Activated naive CD8-positive, alpha-beta T cell treated with anti-CD3 and anti-CD28 coated beads, Interleukin-2, amount 50 U/mL, for 16 hours (primary cell): ENCODE measurements at places on chromosomes 3 and 15.

DNA sequence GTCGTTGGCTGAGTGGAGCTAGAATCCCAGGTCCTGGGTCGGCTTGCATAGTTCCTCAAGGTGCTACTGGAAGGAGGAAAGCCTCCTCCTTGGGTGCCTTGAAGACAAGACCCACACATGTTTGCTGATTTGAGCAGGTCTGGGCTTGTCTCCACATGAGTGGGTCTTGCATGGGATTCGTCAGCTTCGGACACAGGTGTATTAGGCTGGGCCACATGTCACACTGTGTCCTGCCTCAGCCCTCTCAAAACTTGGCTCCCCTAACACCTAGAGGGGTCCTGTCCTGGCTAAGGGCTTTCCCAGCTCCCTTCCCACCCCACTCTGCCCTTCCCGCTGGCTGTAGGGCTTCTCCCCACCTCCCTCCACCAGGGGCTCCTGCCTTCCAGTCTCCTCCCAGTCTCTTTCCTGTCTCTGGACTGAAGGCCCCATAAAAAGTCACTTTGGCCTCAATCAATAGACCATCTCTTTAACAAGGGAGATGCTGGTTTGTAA, 73.0 kb upstream of the ADPGK start:
- DNase-seq, result no peak

DNA sequence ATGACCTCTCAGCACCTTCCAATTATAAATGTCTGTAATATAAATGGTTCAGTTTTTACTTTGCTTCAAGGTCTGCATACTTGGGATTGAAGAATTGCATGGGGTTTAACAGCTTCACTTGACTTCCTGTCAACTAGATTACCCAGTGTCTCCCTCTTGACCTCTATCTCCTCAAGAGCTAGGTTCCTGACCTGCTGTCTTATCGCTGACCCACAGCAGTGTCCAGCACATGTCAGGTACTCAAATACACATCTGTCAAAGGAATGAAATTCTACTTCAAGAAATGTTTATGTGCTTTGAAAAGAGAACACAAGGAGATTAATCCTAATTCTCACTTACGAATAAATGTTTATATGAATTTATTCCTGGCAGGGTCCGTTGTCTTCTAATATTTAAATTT, 284.5 kb downstream of the SLC9A9 start:
- DNase-seq, result no peak

DNA sequence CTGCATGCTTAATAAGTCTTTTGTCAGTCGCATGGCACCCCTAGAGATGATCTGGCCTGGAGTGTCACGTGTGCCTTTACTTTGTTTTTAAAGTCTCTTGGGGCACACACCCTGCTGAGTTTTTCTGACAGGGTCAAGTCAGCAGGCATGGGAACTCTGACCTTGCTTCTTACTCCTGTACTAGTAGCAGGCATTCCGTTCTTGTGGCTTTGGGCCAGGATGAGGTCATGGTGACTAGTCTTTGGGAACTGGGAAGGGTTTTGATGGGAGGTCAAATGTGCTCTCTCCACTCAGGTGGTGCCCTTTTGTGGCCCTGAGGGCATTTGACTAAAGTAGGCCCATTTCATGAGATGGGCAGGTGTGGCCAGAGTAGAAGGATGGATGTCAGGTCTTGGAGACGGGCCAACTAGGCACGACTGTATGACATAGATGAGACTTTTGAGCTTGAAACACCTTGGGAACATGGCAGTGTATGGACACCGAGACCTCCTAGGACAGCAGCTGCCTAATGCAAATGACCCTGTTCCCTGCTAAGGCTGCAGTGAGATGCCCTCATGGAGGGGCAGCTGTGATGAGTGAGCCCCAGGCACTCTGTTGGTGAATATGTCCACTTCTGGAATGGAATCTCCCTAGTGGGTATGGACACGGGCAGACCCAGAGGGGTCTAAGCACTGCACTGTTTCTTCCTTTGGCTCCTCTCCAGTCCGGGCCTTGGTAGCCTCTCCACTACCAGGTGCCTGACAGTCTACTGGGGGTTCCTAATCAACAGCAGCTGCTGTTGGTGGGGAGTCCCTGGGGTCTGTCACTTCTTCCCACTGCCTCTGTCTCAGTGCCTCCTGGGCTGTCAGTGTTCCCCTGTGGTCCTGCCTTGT, 16.4 kb downstream of the SRPRB start:
- DNase-seq, result no peak

DNA sequence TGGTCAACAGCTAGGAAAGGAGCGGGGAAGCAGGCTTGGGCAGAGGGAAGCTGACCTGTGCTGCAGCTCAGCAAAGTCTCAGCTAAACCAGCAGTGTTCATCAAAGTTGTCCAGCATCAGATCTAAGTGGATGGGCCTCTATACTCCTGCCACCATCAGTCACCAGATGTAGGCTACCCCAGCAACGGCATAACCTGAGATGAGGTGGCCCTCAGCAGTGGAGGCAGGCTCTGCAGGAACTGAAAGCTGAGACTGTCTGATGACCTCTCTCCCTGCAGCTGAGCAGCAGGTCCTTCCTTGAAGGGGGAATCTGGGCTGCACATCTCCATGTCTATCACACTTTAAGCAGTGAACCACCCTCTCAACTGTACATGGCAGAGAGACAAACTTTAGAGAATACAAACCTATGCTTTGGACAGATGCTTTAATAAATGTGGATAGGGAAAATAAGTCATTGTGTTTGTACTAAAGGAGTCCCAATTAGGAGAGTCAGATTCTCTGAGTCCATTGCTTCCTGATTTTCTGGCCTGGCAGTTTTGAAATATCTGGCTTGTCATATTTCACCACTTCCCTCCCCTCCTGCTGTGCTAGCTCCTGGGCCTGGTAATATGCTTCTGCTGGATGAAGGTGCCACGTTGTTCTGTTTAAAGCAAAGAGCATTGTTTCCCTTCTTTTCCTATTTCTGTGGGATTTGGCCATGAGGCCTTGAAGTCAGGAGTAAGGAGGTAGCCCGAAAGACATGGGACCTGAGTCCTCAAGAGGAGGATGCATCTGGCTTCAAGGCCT, 11.1 kb upstream of the PSTPIP1 start:
- DNase-seq, result no peak

DNA sequence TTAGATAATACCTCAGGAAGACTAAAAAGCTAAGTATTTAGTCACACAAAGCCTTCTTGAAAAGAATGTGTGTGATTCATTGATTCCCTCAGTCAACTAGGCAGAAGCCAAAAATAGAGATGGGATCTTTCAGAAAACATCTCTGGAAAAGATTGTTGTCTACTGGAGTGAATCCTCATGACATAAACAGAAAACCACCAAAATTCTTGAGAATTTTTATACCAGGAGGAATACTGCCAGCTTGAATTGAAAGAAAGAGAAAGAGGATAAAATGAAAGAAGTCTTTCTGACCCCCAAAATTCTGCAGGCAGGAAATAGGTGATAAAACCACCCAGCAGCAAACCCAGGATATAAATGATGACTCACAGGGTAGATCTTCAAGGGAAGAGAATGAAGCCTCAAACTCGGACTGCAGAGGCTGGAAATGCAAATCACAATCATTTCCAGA, 363.1 kb upstream of the PLSCR5 start:
- no peak for DNase-seq

DNA sequence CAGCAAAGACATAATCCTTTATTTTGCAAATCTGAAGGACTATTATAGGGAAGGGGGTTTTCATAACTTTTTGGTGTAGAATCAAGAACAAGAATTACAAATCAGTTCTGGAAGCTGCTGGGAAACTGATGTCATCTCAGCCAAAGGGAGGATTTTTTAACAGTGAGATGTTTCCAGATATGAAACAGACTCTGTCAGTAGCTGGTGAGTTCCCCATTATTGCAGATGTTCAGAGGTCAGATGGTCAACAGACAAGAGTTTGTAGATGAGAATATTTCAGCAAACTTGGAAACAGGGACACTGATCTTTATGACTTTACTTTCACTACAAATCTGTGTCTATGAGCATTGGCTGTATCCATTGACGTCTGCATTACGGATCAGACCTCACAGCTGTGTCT, 71.9 kb upstream of the LPP start:
- no peak for DNase-seq

GRCh38 chr3:69439643-69440270, 53.9 kb upstream of the FRMD4B start:
- no peak for DNase-seq

GRCh38 chr15:32794973-32795372, 77.2 kb downstream of the GREM1 start:
- no peak for DNase-seq

DNA sequence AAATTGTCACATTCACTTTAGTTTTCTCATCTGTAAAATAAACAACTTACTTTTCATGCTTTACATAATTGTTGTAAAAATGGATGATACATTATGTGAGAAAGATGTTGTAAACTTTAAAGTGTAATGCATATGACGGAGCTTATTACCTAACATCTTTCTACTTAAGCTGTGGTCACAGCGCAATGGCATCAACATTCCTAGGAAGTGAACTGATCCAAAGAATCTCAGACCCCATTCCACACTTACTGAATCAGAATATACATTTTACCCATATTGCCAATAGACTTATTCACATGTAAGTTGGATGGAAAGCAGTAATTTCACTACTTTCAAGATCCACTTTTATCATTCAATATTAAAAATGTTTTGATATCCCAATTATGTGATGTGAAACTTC, 497.5 kb downstream of the FGF12 start:
- no peak for DNase-seq

DNA sequence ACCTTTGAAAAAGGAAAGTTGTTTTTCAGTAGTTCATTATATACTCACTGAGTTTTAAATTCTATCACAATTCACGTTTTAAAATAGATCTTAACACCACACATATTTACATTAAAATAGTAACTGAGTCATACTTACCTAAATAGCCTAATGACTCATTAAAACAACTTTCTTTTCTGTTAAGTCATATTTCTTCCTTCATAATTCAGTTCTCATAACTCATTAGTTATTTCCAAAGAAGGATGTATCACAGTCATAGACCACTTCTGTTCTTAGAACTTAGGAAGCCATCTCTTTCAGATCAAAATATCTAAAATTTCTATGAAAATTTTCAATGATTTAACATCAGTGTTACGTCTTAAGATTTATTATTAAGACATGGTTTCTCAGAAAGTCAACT, 885.9 kb downstream of the FHIT start:
- DNase-seq, result no peak

DNA sequence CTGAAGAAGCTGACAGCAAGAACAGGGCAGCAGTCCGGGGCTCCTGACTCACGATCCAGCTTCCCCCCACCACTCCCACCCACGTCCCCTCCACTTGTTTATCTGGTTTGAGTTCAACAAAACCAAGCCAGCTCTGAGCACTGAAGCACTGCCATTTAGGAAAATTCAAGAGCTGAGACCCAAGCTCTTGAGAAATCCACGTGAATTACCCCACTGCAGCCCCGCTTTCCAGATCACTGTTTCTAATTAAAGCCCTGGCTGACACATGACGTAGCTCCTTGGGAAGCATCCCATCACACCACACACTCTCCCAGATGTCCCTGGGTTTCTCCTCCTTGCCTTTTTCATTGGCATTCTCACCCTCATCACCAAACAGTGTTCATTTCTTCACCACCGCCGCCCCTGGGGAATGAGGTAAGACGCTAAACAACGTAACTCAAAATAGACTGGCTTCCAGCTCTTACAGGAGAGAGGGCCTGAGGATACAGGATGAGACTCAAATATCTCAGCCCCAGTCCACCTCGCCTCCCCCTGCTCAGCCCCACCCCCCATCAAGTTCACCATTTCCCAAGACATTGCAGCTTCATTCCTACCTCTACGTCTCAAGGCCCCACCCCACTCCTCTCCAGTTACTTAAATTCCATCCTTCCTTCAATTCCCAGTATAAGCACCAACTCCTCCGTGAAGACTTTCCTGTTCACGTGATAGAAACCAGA, 95.4 kb downstream of the SRGAP3 start:
- DNase-seq, result no peak

DNA sequence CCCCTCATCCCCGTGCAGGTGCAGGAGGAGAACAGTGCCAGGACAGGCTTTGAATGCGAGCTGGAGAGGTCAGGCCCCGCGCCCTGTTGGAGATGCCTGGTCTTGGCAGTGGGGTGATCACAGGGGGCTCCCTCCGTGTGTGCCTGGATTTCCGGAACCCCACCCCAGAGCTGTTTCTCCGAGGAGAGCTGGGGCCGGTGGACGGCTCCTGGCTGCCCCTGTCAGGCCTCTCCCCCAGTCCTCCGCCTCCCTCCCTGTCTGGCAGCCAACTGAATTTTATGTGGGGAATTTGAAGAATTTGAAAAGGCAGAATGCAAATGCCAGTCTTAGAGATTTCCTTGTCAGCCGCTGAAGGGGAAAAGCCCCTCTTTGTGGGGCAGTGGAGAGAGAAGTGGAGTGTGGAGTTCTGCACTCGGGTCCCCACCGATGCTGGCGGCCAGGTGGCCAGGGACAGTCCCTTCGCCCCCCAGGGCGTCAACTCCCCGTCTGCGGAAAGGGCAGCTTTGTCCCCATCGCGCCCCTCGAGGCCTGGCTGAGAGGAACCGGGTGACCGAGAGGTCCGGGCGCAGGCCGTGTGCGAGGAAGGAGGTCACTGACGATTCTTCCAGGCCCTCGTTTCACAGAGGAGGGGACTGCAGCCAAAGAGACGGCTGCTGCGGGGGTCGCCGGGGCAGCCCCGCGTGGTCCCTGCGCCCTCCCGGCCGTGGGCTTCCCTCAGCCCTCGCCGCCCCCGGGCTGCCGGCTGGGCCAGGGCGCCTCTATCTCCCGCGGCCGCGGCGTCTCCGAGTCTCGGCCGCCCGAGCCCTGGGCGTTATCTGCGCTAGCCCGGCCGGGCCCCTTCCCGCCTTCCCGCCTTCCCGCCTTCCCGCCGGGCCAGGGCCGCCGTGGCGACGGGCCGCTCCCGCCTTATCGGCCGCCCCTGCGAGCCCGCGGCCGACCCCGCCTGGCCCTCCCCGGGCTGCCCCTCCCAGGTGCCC, 56.0 kb upstream of the LCTL start:
- DNase-seq, result no peak

- no peak for DNase-seq
These were observed 39.0 kb downstream of the MECOM start for GRCh38 chr3:169624533-169624972.

- DNase-seq, result no peak
These were observed 371.4 kb upstream of the CNTN4 start for GRCh38 chr3:1727242-1727641.

- DNase-seq, result no peak
These were observed 498.9 kb upstream of the TGFBR2 start for GRCh38 chr3:30107531-30107930.

- no peak for DNase-seq
These were observed 222.9 kb downstream of the TPRG1 start for GRCh38 chr3:189394599-189395121.

DNA sequence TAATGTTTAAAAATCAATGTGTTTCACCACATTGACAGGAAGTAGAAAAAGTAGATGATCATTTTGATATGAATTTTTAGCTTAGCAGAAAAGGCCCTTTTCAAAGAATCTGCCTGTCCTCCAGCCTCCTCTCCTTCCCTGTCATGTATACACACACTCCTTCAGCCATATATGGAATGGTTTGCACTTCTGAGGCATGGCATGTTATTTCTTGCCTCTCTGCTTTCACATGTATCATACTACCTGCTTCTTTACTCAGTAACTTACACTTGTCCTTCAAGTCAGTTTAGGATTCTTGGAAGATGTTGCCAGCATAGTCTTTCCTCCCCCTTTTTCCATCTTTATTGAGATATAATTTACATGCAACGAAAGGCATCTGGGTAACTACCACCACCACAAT, 79.0 kb downstream of the REC114 start:
- DNase-seq, result no peak

GRCh38 chr3:129893581-129894070, at the start of gene TMCC1:
TSS of gene TMCC1 (minus strand) at chr3:129893711.
- peak; percentile 70 for DNase-seq
